ENCODE measurements at places on chromosomes 7 and 10.
A peak's percentile ranks its signal among the peaks of the same experiment; 100 is the strongest.

DNA sequence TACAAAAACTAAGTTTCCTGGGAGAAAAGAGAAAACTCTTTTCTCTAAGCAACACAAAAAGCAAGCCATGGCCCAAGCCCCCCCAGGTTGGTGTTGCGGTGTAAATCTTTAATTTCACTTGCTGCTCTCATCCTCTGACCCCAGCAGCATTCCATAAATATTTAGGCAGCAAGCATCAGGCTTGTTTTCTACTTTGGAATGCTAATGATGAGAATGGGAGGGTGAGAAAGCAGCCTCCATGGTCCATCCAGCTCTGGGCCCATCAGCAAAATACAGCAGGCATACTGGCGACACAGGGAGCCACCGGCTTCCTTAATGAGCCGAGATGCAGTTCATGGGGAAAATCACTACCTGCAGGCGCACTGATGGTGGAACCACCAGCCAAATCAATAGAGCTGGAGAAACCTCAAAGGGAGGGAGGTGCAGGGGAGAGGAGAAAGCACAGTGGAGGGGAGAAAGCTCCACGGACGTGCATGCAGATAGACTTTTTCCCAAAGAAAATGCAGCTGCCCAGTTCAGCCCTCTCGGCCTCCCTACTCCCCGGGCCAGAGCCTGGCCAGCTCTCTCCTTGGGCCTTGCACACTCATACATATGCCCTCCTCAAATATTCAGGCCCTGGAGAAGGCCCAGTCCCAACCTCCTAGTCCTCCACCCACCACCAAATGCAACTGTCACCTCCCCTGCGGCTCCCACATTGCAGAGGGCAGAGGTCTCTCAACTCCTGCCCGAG, 131.9 kb downstream of the GRID1 start:
- ATAC-seq = no peak

DNA sequence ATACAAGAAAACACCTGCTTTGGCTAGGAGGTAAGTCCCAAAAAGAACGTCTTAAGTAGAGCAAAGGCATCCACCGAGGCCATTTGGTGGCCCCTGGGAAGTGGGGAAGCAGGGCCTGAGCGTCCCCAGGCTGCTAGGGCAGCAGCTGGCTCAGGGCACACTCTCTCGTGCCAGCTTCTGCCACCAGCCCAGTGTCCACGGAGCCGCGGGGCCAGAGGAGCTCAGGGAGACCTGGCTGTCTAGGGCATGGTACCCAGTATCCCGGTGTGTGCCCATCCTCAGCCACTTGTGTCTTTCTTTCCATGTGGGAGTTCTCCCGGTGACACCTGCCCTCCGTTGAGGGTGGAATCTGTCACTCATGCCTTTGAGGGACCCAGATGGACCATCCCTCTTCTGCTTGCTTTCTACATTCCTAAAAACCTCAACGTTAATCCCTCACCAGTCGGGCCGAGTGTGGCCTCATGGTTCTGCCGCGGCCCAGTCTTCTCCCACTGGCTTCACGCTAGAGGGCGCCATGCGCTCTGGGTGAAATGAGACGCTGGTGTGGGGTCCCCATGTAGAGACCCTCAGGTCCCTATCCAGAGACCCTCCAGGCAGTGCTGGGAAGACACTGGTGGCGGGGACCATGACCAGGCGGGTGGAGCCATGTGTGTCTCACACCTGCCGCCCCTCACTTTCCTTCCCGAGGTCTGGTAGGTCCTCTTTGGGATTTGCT, 9.5 kb upstream of the AP5Z1 start:
- ATAC-seq = no peak

- ATAC-seq = no peak
Measured at GRCh38 chr7:130296221-130296951, 3.4 kb downstream of the CPA4 start.

GRCh38 chr10:32204606-32205005, 142.4 kb downstream of the EPC1 start:
- no peak for ATAC-seq

DNA sequence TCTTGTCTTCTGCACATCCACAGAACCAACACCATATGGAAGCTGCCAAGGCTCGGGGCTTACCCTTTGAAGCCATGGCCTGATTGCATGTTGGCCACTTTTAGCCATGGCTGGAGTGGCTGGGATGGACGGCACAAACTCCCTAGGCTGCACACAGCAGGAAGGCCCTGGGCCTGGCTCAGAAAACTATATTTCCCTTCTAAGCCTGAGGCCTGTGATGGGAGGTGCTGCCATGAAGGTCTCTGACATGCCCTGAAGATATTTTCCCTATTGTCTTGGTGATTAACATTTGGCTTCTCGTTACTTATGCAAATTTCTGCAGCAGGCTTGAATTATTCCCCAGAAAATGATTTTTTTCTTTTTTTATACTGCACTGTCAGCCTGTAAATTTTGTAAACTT, 387.0 kb upstream of the KCND2 start:
- no peak for ATAC-seq

GRCh38 chr10:93604146-93604545, 3.1 kb upstream of the RBP4 start:
- ATAC-seq = no peak

GRCh38 chr7:120055300-120055699, 217.7 kb upstream of the KCND2 start:
- no peak for ATAC-seq

- ATAC-seq = no peak
Measured at GRCh38 chr7:100588438-100588837, 2.3 kb downstream of the FBXO24 start.

- ATAC-seq = no peak
Measured at GRCh38 chr7:38307640-38308039, 34.2 kb upstream of the TARP start.

GRCh38 chr7:141464551-141464950, 86.7 kb upstream of the AGK start:
- ATAC-seq = no peak

DNA sequence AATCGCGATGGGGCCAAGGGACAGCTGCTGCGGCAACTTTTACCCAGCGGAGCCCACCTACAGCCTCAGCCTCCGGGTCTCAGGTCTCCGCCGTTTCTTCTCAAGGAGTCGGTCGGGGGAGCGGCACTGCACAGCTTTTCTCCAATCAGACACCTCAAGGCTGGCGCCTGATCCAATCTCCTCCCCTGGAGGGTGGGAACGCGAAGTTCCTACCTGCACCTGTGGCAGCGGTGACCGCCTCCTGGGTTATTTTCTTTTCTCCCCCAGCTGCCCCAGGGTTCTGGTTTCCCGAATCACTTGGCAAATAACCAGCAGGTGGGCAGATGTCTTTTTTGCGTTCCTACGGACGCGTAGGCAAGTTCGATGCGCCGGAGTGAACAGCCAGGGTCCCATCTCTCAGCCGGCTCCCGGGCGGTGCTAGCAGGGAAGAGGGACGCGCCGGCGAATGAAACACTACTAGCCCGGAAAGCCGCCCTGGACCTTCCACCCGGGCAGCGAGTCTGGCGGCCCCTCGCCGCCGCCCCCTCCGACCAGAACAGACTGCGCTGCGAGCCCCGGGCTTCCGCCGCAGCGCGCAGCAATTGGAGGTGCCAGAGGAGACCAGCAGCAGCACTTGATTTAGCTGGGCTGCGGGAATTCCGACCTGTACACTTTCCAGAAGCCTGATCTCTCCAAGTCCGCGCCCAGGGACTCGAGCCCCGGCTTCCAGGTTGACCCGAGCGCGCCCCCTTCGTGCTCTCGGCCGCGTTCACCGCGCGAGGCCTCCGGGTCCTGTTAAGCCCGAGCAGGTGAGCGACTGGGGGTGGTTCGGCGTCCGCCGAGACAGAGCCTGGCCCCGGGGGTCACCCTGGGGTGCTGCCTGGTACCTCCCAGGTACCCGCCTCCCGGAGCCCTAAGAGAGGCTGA, at the start of gene PRR15:
Gene PRR15 (plus strand): TSS at position 246 of the 906 bp plus-strand sequence. CDS start 2,495 bp downstream, outside the sequence.
- ATAC-seq = peak; percentile 59

DNA sequence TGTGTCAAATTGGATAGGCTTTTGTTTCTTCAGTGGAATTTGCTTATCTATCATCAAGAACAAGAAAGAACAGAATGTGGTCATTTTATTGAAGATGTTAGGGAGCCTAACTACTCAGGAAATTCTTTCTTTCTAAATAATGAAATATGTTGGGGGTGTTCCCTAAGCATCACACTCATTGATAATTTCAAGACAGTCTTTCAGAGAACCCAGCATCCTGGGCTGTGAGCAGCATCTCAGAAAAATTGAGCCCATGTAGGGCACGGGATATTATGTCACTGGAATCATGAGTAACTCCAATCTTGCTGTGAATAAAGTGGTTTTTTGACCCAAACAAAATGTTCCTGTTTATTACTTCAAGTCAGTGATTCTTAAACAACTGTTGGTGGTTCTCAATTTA, 27.3 kb downstream of the PON1 start:
- no peak for ATAC-seq

- no peak for ATAC-seq
Measured at GRCh38 chr7:34886856-34887255, 150.4 kb downstream of the DPY19L1 start.

GRCh38 chr7:139602143-139602722, 78.7 kb downstream of the CLEC2L start:
- peak; percentile 92 for ATAC-seq

- ATAC-seq = no peak
Measured at GRCh38 chr7:157292770-157293412, 43.9 kb upstream of the DNAJB6 start.

DNA sequence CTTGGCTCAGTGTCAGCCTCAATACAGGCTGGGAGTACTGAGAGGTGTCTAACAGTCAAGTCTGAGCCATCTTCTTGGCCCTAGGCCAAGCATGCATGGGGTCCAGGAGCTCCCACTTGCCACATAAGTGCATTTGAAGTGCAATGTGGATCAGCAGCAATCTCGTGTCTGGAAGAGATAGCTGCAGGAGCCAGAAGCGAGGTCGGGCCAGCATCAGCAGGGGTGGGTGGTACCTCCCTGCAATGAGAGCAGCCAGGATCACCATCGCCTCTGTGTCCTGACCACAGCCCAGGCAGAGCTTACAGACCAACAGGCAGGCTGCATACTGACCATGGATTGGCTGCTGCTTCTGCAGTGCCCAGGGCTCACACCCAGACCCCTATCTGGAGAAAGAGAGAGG, 83.0 kb upstream of the CXCL12 start:
- ATAC-seq = no peak

DNA sequence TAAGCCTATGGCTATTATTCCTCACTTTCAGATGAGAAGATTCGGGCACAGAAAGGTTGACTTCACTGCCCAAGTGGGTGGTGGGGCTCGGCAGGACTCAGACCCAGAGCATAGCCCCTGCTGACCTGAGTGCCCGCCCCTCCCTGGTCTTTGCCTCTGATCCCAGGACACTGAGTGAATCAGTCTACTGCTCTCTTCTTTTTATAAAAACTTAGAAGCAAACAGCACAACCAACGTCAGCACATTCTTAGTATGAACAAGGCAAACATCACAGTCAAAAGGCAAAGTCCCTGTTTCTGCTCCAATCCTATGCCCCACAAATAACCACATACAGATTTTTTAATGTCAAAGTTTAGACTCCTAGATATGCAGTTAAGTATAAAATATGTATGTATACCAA, 237.8 kb downstream of the ZMYND11 start:
- ATAC-seq = peak; percentile 51

- peak; percentile 91 for ATAC-seq
Measured at GRCh38 chr7:11130012-11130411, 156.3 kb downstream of the PHF14 start.

DNA sequence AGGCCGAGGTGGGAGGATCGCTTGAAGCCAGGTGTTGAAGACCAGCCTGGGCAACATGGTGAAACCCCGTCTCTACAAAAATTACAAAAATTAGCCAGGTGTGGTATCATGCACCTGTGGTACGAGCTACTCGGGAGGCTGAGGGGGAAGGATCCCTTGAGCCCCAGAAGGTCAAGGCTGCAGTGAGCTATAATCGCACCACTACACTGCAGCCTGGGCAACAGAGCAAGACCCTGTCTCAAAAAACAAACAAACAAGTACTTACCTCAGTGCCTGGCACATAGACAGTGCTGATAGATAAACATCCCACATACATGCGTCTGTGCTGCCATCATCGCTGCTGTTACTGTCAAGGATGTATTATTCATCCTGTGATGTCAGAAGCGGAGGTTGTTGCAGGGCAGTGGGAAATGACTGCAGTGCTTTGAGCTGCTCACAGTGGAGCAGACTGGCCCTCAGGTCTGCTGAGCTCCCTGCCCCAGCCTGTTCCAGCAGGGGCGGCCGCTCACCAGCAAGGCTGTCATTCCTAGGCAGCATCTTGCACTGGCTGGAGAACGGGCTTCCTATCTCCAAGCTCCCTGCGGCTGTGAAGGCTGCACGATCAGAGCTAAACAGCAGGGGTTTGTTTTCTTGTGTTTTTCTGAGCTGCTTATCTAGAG, 18.6 kb downstream of the FOXK1 start:
- peak; percentile 39 for ATAC-seq

- no peak for ATAC-seq
Measured at GRCh38 chr7:30761214-30762156, 9.6 kb downstream of the INMT start.

Measured in SK-N-SH treated with all-trans-retinoic acid at 6 μM for 48 hours (cell line).